ENCODE measurements at places on chromosomes 12 and 14.
A peak's percentile ranks its signal among the peaks of the same experiment; 100 is the strongest.

GRCh38 chr14:56660677-56661389 is 81.2 kb downstream of the TMEM260 start:
- DNase-seq = peak; percentile 89

GRCh38 chr14:23452237-23452636 is 16.8 kb upstream of the MYH7 start:
- no peak for DNase-seq

DNA sequence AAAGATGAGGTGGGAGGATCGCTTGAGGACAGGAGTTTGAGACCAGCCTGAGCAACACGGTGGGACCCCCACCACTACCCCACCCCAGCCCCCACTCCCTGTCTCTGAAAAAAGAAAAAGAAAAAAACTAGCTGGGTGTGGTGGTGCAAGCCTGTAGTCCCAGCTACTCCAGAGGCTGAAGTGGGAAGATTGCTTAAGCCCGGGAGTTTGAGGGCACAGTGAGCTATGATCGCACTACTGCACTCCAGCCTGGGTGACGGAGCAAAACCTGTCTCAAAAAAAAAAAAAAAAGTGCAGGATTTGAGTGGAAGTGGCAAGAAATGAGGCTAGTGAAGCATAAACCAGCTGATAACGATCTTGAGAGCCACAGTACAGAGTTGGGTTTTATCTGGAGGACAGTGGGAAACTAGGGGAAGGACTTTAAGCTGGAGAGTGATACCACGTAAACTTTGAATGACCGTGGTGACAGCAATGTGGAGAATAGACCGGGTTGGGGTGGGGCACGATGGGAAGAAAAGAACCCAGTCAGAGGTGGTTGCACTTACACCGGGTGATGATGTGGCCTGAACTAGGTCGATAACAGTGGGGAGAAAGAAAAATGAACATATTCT is 85.3 kb downstream of the TMEM260 start:
- no peak for DNase-seq

GRCh38 chr12:121719926-121720414 is 7.4 kb downstream of the TMEM120B start:
- no peak for DNase-seq

DNA sequence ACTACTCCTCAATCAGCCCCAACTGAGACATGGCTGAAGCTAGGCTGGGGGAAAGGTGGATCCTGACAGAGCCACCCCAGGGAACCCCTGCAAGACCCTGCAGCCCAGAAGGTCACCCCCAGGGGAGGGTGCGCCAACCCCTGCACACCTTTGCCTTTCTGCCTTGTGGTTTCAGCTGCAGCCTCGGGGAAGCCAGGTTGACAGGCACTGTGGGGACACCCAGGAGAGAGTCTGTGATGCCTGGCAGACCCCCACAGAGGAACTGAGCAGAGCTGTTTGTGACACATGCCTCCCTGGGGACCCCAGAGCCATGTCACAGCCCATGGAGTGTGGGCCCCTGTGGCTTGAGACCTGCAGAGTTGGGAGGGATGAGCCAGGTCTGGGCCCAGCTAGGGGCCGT is 11.8 kb upstream of the HHIPL1 start:
- DNase-seq = no peak

GRCh38 chr12:108305520-108305919 is 33.6 kb downstream of the CMKLR1 start:
- no peak for DNase-seq

GRCh38 chr12:69130064-69130463 is 109.3 kb upstream of the CPSF6 start:
- DNase-seq = no peak

DNA sequence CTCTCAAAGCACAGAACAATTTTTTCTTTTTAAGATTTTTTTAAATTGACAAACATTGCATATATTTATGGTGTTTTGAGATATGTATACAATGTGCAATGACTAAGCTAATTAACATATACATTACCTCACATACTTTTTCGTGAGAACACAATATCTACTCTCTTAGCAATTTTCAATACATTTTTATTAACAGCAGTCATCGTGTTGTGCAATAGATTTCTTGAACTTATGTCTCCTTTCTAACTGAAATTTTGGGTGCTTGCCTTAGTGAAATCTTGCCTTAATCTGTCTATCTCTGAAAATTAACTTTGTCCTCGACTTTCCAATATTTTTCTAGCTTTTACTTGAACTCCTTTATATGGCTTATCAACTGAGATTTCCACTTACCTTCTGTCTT is 6.8 kb downstream of the OR10A7 start:
- DNase-seq = no peak

GRCh38 chr12:100168562-100168961 is 25.9 kb upstream of the BLTP3B start:
- DNase-seq = no peak

GRCh38 chr12:124527861-124528561 is 39.4 kb downstream of the NCOR2 start:
- DNase-seq = no peak

DNA sequence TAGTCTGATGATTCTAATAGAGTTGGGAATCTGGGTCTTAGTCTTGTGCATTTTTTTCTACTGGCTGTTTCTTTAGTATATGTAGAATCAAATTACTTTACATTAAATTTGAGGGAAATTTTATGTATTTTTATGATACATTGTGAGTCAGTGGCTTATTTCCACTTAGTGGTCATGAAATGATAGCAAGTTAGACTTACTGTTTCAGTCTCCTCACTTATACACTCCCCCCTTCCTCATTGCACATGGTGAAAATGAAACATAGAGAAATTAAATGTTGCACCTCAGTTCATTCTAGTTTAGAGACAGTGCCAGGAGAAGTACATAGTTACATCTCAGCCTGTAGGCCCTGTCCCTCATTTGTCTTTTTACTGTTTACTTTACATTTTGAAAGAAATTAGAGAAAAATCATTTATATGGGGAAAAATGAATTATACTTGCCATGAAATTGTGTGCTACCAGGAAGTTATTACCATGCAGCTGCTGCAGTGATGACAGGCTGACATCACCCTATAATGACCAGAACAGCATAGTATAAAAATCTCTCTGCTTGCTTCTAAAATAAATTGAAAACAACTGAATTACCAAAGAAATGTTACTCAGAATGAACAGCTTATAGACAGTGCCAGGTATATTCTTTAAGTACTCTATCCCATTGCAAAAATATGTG is 113.2 kb downstream of the TRMT5 start:
- DNase-seq = no peak

DNA sequence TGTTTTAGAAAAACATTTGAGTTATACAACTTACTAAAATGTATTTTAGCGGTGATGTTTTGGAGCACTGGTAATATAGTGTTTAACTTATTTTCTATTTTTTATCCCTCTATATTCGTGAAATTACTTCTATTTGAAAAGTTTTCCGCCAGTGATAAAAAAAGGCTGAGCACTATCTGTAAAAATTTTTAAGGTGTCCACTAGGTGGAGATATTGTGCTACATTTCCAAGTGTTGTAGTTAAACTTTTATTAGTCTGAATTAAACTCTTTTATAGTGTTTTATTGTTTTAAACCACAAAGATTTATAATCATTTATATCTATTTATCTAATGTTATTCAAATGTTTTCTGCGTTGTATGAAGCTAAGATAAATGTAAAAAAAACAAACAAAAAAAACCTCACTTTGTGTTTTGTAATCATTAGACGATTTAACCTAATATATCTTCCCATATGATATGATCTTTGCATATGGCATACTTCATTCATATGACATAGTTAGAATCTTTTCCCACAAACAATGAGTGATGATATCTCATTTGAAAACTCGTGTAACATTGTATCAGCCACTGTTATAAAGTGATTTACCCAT is 11.8 kb downstream of the ALG10B start:
- peak; percentile 19 for DNase-seq

DNA sequence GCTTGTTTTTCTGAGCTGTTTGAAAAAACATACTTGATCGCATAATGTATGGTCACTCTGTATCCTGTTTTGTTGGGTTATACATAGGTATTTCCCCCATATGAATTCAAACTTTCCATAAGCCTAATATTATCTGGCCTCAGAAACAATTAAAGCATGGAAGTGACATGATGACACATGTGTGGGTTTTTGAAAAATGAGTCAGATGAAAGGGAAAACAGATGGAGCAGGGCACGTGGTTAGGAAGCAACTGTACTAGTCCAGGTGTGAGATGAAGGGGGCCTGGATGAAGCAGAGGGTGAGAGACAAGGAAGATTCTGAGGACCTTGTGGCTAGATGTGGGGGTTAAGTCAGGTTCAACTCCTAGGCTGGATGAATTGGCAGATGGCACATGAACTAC is 92.7 kb upstream of the DNM1L start:
- DNase-seq = no peak

DNA sequence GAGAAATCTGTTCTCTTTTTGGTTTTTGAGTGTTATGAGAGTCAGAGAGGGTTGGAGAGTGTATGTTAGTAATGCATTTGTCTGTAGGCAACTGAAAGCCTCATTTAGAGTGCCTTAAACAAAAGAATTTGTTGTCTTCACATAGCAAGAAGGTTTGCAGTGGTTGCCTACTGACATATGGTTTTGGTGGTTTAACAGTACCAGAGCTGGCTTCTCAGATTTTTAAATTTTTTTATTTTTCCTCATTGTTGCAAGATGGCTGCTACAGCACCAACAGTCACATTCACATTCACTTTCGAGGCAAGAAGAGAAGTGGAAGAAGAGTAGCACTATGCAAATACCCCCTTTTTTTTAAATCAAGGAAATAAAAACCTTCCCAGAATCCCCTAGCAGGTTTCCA is 106.5 kb downstream of the ADCK1 start:
- DNase-seq = no peak

GRCh38 chr12:1915082-1915968 is 3.1 kb downstream of the CACNA2D4 start:
- DNase-seq = no peak

GRCh38 chr12:21891751-21892217 is 49.4 kb downstream of the ABCC9 start:
- no peak for DNase-seq

DNA sequence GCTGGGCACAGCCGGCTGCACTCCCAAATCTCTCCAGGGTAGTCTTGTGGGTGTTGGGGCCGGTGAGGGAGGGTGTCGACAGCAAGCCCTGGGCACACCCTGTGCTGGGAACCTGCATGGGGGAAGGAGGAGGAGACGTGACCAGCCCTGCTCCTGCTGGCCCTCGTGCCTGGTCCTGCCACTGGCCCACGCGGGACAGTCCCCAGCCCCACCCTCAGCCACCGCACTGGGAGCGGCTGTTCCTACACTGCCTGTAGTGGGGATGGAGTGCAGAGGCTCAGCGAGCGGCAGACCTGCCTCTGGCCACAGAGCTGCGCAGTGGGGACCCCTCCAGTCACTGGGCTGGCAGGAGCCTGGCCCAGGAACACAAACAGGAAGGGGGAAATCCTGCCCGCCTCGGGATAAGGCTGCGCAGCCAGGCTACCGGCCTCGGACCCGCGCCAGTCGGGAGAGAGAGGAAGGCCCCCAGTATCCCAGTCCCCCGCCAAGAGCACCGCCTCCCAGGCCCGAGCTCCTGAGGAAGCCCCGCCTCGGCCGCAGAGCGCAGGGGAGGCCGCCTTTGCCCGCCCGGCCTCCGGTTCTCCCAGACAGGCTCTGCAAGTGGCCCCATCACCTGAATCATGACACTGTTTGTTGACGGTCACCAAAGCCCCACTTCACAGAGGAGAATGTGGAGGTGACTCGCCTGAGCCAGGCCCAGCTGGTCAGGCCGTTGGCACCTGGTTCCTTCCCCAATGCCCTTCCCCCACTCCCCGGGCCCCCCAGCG is 10.6 kb downstream of the AHNAK2 start:
- DNase-seq = no peak

DNA sequence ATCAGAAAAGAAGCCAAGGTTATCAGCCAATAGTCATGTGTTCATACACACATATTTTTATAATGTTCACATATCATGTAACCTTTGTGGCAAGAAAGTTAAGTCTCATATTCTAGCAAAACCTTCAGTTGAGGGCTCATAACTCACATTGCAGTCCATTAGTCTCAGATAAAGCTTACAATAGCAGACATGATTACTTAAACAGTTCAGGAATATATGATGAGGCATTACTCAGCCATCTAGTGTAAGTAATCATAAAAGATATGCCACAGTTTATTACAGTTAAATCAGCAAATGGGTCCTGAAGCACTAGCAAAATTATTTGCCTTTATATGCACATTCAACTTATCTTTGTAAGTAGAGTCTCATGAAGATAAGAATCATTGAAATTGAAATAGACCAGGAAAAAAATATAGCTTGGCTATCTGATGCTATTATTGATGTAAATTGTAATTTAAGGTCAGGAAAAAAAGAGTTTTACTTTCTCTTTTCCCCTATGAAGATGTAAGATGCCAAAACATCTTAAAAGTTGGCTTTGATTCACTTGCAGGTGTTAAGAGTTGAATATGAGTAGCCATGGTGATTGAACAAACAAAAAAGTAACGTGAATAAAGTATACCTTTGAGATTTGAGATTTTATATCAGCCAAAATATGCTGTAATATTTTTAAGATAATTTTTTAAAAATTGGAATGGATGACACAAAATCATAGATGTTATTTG is 537.0 kb downstream of the SLC6A15 start:
- DNase-seq = no peak

DNA sequence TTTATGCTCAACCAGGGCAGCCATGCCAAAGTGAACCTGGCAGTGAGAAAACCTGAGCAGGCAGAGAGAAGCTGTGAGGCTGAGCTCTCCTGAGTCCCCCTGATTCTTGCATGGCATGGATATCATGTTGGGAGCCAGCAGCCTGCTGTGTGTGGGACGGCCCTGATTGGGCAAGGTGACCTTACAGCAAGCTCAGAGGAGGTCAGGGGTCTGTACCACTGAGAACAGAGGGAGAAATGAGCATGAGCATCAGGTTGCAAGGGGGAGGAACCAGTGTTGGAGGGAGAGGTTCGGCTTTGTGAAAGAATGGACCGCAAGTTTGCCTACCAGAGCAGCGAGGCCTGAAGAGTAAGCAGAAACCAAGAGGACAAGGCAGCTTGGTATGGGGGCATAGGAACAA is 59.1 kb upstream of the PTGR2 start:
- no peak for DNase-seq

GRCh38 chr12:62865937-62866336 is 69.0 kb downstream of the PPM1H start:
- DNase-seq = no peak

- no peak for DNase-seq
Observed at GRCh38 chr14:61187196-61187905, 93.8 kb downstream of the TMEM30B start.

- DNase-seq = no peak
Observed at GRCh38 chr12:76859611-76860010, 19.2 kb downstream of the CSRP2 start.

GRCh38 chr12:108649669-108650068 is 16.0 kb upstream of the SELPLG start:
- DNase-seq = no peak

DNA sequence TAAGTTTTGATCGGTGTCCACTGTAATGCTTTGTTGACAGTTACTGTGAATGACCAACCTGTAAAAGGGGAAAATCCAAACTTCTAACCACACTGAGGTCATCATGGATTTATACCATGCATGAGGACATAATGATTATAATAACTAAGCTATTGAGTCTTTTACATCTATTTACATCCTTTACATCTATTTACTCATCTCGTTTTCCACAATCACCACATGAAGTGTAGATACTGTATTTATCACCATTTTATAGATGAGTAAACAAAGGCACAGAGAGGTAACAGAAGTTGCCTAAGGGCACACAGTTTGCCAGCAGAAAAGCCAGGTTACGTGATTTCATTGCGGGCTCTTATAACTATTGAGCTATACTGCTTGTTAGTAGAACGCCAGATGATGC is 27.9 kb upstream of the EID3 start:
- DNase-seq = peak; percentile 6

All from NCI-H748 treated with DMSO at 0.1 percent for 48 hours (cell line).